Heart left ventricle (tissue), 16 donors: ENCODE measurements at places on chromosomes 13 and 19.

- H3K36me3 ChIP-seq, result peaks cover 80% of the 10 kb centered on the region
- DNase-seq, result no peak
- no peaks in the 10 kb centered on the region for H3K27me3 ChIP-seq
- H3K4me1 ChIP-seq, result peaks cover 16% of the 10 kb centered on the region
- H3K27ac ChIP-seq, result peak overlapping the region; percentile 53
- H3K4me3 ChIP-seq, result no peak overlapping the region
Measured at GRCh38 chr19:49189259-49189658, 31.7 kb downstream of the TRPM4 start.

- no peaks in the 10 kb centered on the region for H3K27me3 ChIP-seq
- H3K4me1 ChIP-seq, result peaks cover 5% of the 10 kb centered on the region
- H3K4me3 ChIP-seq, result no peak overlapping the region
- no peak overlapping the region for H3K27ac ChIP-seq
Measured at GRCh38 chr19:38543807-38544568, 73.8 kb downstream of the MAP4K1 start.

DNA sequence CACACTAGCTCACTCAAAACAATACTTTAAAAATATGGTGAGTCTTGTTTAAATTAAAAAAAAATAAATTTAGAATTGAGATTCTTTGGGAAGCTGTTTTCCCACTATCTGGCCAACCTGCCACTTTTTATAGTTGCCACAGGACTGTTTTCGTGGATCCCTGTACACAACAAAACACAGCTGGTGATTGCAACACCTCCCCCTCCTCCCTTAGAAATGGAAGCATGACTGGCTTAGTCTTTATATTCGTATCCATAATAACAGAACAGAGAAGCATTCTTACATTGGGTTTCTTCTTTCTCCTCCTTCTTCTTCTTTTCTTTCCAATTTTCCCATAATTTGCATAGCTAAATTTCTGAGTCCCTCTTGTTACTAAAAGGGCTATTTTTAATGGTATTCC is 79.5 kb upstream of the GJB6 start:
- no peaks in the 10 kb centered on the region for H3K27me3 ChIP-seq
- no peak for DNase-seq
- no peaks in the 10 kb centered on the region for H3K4me1 ChIP-seq
- no peak overlapping the region for H3K4me3 ChIP-seq

GRCh38 chr19:45245334-45245787 is at the start of gene EXOC3L2:
Gene EXOC3L2 (minus strand): TSS chr19:45245407. CDS start chr19:45239045, 6,362 bp downstream.
- peak within 1 kb of the TSS; percentile 70 for H3K27ac ChIP-seq
- H3K4me1 ChIP-seq, result no peaks in the 10 kb centered on the region
- H3K27me3 ChIP-seq, result no peaks in the 10 kb centered on the region
- H3K36me3 ChIP-seq, result no peaks in the 10 kb centered on the region
- peak; percentile 68 for DNase-seq
